ENCODE measurements at places on chromosomes 13 and 19. TPM values are rescaled to one million over a fixed set of nuclear protein-coding genes. Genes with fewer than 3 reads are reported as not detected.

GRCh38 chr19:55345818-55346724 lies 6.4 kb downstream of the KMT5C start:
- no peak overlapping the region for H3K4me3 ChIP-seq
- H3K27me3 ChIP-seq = peaks cover 9% of the 10 kb centered on the region
- H3K27ac ChIP-seq = no peak overlapping the region
- H3K4me1 ChIP-seq = peaks cover 15% of the 10 kb centered on the region

GRCh38 chr19:38304866-38305429 lies 897 bp downstream of the C19orf33 start:
- H3K4me1 ChIP-seq = peaks cover 7% of the 10 kb centered on the region
- H3K36me3 ChIP-seq = no peaks in the 10 kb centered on the region
- no peak overlapping the region for H3K4me3 ChIP-seq
- DNase-seq = no peak
- no peak overlapping the region for H3K27ac ChIP-seq
- H3K27me3 ChIP-seq = no peaks in the 10 kb centered on the region

DNA sequence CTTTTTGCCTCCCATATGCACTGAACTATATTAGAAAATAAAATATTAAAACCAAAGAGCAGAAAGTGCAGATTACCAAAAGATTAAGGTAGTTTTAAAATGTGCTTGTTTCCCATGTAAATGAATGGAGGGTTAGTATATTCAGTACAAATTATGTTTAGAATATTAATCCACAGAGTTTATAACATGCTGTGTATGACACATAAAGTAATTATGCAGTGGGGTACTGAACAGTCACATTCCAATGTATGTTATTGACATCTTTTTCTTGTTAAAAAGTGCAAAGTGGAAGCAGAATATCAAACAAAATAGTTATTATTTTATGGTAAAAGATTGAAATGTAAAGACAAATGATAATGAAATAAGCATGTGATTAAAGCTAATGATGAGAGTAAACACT lies 79.3 kb downstream of the GPC6 start:
- H3K4me1 ChIP-seq = peaks cover 26% of the 10 kb centered on the region
- H3K4me3 ChIP-seq = no peak overlapping the region
- DNase-seq = no peak
- no peaks in the 10 kb centered on the region for H3K27me3 ChIP-seq
- H3K36me3 ChIP-seq = no peaks in the 10 kb centered on the region

The SEMA6B gene
- 25.3 TPM for total RNA-seq

The ADPRHL1 gene
- 2.8 TPM for total RNA-seq

The AKAP8 gene
- total RNA-seq = 43.1 TPM

The PRX gene
- 2.8 TPM for total RNA-seq

The CEACAM20 gene
- not detected for total RNA-seq

The CRB3 gene
- not detected for total RNA-seq

The ZNF709 gene
- total RNA-seq = 8.8 TPM

DNA sequence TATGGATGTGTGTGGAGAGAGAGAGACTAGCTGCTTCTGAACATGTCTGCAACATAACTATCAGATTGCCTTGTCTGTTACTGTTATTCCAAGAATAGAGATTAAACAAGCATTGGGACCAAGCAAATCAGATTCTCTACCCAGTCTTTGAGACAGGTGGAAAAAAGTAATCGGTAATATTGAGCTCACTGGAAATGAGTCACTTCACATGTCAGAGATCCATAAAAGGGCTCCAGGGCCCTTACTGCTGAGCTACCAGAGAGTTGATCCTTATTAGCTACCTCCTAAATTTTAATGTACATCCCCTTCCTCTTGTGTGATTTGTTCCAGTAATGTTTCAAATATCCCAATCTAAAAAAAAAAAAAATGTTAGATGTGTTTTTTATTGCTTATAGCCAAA lies 2118.0 kb downstream of the PCDH9 start:
- H3K27me3 ChIP-seq = no peaks in the 10 kb centered on the region
- H3K4me1 ChIP-seq = no peaks in the 10 kb centered on the region
- no peak overlapping the region for H3K4me3 ChIP-seq
- no peak for DNase-seq

The ZNF420 gene
- total RNA-seq = 12.2 TPM

The LAIR2 gene
- total RNA-seq = not detected

The LHB gene
- total RNA-seq = not detected

DNA sequence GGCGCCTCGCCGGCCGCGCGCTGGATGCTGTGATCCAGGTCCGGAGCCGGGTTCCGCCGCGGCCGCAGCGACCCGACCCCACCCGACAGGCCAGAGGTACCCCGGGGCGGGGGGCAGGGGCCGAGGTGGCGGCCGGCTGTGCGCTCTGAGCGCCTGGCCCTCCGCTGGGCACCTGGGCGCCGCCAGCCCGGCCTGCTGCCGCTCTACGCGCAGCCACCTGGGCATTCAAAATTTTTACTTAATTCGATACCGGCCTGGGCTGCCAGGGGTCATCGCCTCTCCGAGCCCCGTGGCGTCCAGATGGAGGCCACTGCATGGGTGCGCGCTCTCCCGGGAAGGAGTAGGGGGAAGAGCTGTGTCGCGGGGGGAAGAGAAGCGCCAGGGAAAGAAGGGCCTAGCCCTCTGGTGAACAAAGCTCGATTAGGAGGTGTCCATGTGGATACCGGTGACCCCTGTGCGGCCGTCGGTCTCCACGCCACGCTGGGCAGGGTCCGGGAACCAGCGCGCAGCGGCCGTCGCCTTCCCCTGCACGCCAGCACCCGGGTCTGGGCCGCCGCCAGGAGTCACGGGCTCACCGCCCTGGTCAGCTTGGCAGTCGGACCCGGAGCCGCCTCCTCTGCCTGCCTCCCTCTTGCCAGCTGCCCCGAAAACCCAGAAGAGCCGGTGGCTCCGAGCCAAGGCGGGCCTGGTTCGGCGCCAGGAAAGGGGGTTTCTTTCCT lies 666 bp downstream of the BIVM start:
- no peaks in the 10 kb centered on the region for H3K27me3 ChIP-seq
- H3K4me3 ChIP-seq = peak overlapping the region; percentile 98
- H3K4me1 ChIP-seq = peaks cover 36% of the 10 kb centered on the region

The ZNF155 gene
- total RNA-seq = 8.8 TPM

The LILRA1 gene
- total RNA-seq = not detected

The SIAH3 gene
- 0.42 TPM for total RNA-seq

DNA sequence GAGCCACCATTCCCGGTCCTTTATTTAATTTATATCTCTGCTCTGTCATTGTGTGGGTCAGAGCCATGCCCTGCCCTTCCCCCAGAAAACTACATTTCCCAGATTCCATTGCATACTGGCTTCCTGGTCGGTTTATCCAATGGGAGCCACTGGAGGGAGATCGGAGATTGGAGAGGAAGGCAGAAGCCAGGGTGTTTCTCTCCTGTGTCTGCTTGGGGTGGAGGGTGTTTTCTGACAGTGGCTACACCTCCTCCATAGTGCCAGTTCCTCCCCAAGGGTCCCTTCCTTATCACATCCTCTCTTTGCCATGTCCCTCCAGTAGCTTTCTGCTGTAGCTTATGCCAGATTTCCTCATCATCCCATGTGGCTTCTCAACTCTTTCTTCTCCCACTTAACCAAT lies 19.0 kb downstream of the OLFM2 start:
- no peak overlapping the region for H3K27ac ChIP-seq
- peaks cover 13% of the 10 kb centered on the region for H3K4me1 ChIP-seq
- H3K27me3 ChIP-seq = peaks cover 27% of the 10 kb centered on the region
- no peaks in the 10 kb centered on the region for H3K36me3 ChIP-seq
- H3K4me3 ChIP-seq = peak overlapping the region; percentile 72

DNA sequence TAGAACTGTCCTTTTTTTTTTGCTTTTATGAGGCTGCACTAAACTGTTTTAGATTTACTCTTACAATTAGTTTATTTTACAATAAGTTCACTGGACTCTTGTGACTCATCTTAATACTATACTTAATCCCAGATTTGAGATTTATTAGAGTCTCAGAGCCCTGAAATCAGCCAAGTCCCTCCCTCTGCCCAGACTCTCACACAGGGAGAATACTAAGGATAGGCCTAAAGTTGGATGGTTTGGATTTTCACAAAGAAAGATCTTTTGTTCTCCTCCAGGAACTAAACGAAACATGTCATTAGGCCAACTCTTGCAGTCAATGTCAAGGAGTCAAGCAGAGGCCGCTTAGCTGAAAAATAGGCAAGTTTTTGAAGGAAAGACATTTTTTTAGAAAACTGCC lies 42.7 kb upstream of the MIR17HG start:
- H3K27me3 ChIP-seq = no peaks in the 10 kb centered on the region
- H3K4me3 ChIP-seq = no peak overlapping the region
- H3K4me1 ChIP-seq = peaks cover 15% of the 10 kb centered on the region
- DNase-seq = no peak

DNA sequence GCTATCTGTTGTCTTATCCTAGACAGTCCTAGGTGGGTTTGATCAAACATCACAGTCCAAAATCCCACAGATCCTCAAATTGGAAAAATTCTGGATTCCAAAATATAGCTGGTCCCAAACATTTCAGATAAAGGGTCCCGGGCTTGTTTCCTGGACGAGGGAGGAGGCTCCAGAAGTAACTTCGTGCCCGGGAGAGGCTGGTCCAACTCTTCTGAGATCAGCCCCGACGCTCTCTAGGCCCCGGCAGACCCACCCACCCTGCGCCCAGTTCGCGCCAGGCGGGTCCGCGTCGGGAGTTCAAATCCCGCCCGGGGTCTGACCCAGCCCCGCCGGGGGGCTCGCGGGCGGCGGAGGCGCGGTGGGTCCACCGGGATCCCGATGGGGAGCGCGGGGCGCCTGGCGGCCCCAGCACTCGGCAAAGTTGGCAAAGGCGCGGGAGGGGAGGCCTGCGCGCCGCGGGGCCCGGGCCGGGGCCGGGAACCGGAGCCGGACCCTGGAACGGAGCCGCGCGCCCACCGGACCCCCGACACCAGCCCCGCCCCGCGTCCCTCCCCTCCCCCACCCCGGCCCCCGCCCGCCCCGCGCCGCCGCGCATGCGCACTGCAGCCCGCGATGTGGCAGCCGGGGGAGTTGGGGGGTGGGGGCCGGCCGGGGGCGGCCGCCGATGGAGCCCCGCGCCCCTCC lies 513 bp downstream of the MIER2 start:
- peaks cover 21% of the 10 kb centered on the region for H3K36me3 ChIP-seq
- H3K4me3 ChIP-seq = peak overlapping the region; percentile 84
- no peak overlapping the region for H3K27ac ChIP-seq
- peaks cover 41% of the 10 kb centered on the region for H3K4me1 ChIP-seq
- DNase-seq = peak; percentile 28

DNA sequence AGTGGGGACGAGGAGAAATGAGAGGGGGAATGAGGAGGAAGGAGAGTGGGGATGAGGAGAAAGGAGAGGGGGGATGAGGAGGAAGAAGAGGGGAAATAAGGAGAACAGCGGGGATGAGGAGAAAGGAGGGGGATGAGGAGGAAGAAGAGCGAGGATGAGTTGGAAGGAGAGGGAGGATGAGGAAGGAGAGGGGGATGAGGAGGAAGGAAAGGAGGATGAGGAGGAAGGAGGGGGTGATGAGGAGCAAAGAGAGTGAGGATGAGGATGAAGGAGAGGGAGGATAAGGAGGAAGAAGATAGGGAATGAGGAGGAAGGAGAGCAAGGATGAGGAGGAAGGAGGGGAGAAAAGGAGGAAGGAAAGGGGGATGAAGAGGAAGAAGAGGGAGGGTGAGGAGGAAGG lies 14.0 kb upstream of the VSTM2B start:
- no peak overlapping the region for H3K4me3 ChIP-seq
- no peaks in the 10 kb centered on the region for H3K36me3 ChIP-seq
- H3K27me3 ChIP-seq = peaks cover 63% of the 10 kb centered on the region
- H3K27ac ChIP-seq = no peak overlapping the region
- no peaks in the 10 kb centered on the region for H3K4me1 ChIP-seq

The UNC13A gene
- 6.4 TPM for total RNA-seq

DNA sequence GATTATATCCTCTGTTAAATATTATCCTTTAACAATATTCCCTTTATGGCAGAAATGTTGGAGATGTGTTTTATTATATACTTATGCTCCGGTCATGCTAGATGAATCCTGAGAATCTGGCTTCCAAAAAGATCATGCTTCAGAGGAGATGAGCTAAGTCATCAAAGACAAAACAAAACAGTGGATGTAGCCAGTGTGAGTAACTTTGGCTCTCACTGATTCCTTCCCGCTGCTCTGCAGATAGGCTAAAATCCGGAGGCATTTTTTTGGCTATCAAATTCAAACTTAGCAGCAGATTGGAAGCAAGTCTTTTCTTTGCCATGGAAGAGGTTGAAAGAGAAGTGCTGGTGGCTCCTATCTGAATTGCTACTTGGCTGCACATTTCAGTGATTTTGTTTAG lies 295.9 kb downstream of the GPC6 start:
- no peaks in the 10 kb centered on the region for H3K4me1 ChIP-seq
- no peaks in the 10 kb centered on the region for H3K36me3 ChIP-seq
- no peak overlapping the region for H3K27ac ChIP-seq
- no peak for DNase-seq
- no peak overlapping the region for H3K4me3 ChIP-seq
- H3K27me3 ChIP-seq = no peaks in the 10 kb centered on the region

GRCh38 chr13:72571191-72571590 lies 156.2 kb downstream of the MZT1 start:
- peaks cover 4% of the 10 kb centered on the region for H3K4me1 ChIP-seq
- H3K27me3 ChIP-seq = no peaks in the 10 kb centered on the region
- no peak overlapping the region for H3K27ac ChIP-seq

- H3K27ac ChIP-seq = no peak overlapping the region
- H3K36me3 ChIP-seq = no peaks in the 10 kb centered on the region
- peaks cover 16% of the 10 kb centered on the region for H3K4me1 ChIP-seq
These were observed 952.1 kb downstream of the DIAPH3 start for GRCh38 chr13:59211606-59212005.

The B3GNT8 gene
- total RNA-seq = 0.86 TPM

DNA sequence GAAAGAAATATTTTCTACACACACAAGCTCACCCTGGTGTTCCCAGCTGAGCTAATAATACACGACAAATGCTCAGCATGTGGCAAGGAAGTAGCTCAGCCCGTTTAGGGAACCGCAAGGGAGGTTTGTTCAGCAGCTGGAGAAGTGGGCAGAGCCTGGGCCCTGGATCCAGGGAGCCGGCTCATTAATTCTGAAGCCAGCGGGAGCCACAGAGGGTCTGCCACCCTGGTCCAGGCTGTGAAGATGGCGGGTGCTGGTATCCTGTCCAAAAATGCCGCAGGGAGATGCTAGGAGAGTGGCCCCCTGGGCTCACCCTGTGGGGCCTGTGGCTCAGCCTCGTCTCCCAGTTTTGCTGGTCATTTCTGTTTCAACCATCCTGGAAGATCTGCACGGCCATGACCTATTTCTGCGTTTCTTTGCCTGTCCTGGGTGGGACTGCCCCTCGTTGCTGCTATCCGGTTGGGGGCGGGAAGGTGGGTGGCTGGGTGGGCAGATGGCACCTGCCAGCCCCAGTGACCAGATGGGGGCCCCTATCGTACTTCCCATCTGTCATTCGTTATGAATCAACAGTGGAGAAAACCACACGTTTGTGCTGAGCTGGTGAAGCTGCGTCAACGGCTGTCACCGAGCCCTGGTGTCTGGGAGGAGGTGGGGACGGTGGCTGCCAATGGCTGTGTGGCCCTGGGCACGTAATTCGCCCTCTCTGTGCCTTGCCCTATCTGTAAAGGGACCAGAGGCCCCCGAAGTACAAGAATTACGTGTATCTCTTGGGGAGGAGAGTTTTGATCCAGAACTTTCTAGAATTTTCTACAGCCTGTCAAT lies 2.7 kb upstream of the GNA15 start:
- H3K36me3 ChIP-seq = no peaks in the 10 kb centered on the region
- peaks cover 7% of the 10 kb centered on the region for H3K27me3 ChIP-seq
- no peak overlapping the region for H3K4me3 ChIP-seq
- H3K27ac ChIP-seq = no peak overlapping the region
- no peak for DNase-seq

The ANKRD24 gene
- 0.19 TPM for total RNA-seq

GRCh38 chr19:40594657-40595091 lies 6.5 kb upstream of the LTBP4 start:
- peaks cover 50% of the 10 kb centered on the region for H3K4me1 ChIP-seq
- H3K27ac ChIP-seq = no peak overlapping the region
- peaks cover 3% of the 10 kb centered on the region for H3K36me3 ChIP-seq
- H3K4me3 ChIP-seq = peak overlapping the region; percentile 65

GRCh38 chr13:71721104-71721503 lies 145.9 kb downstream of the DACH1 start:
- no peaks in the 10 kb centered on the region for H3K27me3 ChIP-seq
- no peak overlapping the region for H3K27ac ChIP-seq
- H3K36me3 ChIP-seq = no peaks in the 10 kb centered on the region
- no peak for DNase-seq
